ENCODE measurements at places on chromosomes 12 and 14.

- no peak for DNase-seq
Observed at GRCh38 chr14:100313464-100314230, 7.4 kb upstream of the SLC25A29 start.

GRCh38 chr14:23301969-23302289 is 730 bp downstream of the PPP1R3E start:
- DNase-seq, result no peak

DNA sequence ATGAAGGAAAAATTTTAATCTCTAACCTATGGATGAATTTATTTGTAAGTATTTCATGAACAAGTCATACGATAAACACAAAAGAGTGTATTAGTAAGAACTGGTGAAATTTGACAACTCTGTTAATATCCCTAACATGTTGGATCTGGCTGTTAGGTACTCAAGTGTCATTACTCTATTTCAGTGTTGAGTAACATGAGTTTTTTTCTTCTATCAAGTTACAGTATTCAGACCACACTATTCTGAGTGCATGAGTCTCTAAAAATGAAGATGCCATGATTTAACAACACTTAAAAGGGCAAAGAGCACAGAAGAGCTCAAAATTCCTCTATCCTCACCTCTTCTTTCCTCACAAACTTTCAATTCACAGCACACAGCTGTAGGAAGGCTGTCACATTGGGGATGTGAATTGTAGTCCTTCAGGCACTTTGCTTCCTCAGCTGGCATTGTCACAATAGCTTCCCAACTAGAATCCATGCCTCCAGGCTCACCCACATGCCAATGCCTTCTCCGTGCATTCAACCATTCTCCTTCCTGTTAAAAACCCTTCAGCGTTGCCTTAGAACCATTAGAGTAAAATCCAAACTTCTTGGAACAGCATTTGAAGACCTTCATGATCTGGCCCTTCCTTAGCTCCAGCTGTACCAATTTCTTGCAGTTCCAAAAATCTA is 73.7 kb upstream of the DBX2 start:
- no peak for DNase-seq

DNA sequence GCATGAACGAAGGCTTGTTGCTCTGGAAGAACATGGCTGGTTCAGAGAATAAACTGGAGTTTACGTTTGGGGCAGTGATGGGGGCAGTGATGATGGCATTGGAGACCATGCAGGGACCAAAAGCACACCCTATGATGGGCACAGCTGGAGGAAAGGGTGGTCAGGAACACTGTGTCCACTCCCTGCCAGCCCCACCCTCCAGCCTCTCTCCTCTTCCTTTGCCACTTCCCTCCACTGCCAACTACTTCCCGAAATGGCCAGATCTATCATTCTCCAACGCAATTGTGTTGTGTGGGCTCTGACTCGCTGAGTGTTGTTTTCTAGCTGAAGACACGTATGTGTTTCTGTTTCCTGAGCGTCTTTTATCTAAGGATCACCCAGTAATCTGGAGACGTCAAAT is 39.3 kb upstream of the GSG1 start:
- DNase-seq, result no peak

- no peak for DNase-seq
Observed at GRCh38 chr12:106333756-106334155, 23.8 kb upstream of the POLR3B start.

DNA sequence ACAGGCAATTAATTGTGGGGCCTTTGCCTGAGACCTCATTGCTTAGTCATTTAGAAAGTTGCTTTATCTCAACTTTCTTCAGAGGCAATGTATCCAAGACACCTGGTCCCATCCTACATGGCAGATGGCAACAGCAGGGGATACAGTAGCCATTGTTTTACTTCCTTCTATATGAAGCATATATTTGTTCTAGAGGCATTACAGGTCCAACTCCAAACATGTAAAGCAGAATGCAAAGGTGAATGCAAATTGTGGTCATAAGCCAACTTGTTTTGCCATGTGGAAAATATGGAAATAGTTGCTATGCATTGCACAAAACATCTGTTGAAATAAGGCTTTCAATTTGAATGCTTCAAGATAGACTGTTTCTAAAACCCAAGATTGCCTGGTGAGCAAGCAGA is 109.8 kb upstream of the BCAT1 start:
- no peak for DNase-seq

- no peak for DNase-seq
Observed at GRCh38 chr14:64808449-64808848, 71.3 kb downstream of the SPTB start.

- DNase-seq, result no peak
Observed at GRCh38 chr14:58131386-58131785, 20.6 kb downstream of the ARMH4 start.

DNA sequence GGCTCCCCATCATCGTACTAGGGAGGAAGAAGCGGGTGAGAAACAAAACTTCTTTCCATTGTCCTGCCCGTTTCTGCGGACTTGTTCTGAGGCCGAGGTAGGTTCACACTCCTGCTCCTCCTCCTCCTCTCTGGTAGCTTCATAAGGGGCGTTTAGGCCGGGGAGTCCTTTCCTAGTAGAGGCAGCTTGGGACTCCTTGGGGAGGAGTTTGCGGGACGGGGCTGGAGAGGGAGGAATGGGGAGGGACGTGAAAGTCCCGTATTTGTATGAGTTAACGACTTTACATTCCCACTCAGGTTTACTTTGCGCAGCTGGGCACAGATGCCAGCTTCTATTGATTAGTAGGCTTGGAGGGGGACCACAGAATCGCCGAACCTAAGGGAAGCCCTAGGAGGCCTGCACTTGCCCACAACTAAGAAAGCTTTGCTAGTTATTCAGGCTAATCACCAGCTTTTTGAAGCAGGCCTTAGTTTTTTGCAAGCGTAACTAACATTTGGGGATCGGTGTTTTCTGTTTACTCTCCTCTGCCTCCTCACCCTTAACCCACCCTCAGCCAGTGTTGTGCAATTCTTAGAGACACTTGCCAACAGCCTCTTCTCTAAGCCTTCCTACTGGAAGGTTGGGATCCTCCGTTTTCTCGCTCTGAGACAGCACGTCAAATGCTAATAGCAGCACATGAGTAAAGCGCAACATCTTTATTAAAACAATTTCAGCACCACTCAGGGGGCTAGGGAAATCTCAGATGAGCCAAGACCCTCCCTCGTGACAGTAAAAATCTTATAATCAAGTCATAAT is 499 bp downstream of the RNASE4 start:
- no peak for DNase-seq

DNA sequence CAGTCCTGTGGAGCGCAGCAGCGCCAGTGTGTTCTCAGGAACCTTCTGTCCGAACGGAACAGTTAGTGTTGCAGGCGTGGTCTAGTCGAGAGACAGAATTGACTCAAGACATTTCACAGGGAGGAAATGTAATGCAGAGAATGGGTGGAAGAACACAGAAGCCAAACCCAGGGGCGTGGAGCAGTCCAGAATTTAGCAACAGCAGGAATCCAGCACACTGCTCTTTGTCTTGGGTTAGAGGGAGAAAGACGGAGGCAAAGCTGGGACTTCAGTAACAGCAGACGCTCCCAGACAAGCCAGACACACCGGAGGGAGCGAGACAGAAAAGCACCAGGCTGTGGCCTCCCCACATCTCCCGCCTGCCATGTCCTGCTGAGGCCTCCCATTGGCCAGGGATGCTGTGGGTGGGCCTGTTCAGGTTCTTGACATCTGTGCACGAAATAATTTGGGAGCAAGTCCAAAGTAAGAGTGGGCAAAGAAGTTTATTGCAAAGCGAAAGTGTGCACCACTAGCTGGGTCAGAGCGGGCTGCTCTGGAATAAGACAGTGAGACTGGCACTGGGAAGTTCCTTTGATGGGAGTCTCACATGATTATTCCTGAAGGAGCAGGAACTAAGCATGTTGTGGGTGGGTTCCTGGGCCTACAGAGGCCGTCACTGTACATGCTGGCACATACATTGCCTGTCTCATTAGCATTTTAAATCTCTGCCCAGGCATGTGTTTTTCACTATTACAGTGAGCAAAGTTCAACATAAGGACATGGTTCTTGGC is 339.3 kb upstream of the SFSWAP start:
- DNase-seq, result no peak

- DNase-seq, result peak; percentile 30
Observed at GRCh38 chr12:20492251-20492760, 124.0 kb downstream of the PDE3A start.

DNA sequence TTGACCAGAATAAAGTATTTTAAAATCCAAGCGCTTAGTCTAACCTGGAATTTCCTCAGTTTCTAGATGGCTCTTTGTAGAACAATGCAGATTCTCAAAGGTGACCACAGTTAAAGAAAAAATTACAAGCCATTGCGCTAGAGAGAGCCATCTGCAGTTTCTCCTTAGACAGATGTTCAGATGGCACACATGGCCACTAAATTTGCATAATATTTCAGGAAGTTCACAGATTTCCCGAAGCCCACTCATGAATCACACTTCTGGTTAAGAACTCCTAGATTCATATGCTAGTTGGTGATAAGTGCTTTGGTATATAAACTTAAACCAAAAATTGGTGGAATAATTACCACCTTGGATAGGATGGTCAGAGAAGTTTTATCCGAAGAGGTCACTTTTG is 749 bp downstream of the AKAP3 start:
- no peak for DNase-seq

- DNase-seq, result no peak
Observed at GRCh38 chr12:116934908-116935705, 24.4 kb downstream of the FBXW8 start.

- DNase-seq, result no peak
Observed at GRCh38 chr14:35826952-35827416, 846 bp downstream of the BRMS1L start.

GRCh38 chr12:21341769-21342168 is 7.1 kb upstream of the SLCO1A2 start:
- no peak for DNase-seq

- no peak for DNase-seq
Observed at GRCh38 chr12:116026346-116026745, 251.1 kb downstream of the MED13L start.
